SHP77 treated with DMSO at 0.1 percent for 48 hours (cell line): ENCODE measurements at places on chromosomes 4 and X.

DNA sequence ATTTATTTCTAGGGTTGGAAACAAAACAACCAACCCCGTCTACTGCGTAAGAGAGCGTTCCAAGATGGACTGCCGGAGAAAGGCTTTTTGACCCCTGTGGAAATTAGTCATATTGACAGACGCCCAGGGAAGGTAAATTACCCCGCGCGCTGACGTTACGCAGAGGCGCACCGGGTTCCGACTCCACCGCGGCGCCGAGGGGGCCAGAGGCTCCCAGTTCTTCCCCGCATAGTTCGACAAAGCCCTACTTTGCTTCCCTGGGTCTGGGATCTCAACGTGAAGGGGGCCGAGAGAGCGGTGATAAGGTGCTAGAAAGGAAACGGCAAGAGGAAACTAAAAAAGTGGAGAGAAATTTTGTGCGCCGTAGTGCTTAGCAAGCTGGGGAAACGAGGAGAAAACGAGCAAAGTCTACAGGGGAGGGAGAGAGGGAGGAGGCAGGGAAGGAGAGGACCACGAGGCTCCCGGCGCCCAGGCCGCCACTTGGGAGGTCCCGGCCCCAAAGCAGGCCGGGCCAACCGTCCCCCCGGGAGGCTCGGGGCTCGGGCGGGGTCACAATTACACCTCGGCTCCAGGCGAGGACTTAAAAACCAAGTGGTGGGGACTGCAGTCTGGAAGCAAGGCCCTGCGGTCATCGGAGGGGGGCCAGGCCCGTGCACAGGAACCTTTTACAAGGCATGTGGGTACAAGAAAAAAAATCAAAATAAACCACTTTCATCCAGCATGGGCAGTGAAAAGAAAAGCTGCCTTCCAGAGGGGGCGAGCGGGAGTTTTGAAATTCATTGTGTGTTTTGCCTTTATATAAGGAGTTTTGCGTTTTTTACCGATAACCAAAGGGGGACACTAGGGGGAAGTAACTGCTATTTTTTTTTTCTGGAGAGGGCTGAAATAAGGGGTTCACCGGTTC, 13.2 kb downstream of the HAND2 start:
- DNase-seq = no peak

GRCh38 chr4:26127851-26128337, 192.9 kb upstream of the RBPJ start:
- no peak for DNase-seq

- DNase-seq = no peak
Observed at GRCh38 chrX:4550018-4550417, 836.6 kb upstream of the PRKX start.

DNA sequence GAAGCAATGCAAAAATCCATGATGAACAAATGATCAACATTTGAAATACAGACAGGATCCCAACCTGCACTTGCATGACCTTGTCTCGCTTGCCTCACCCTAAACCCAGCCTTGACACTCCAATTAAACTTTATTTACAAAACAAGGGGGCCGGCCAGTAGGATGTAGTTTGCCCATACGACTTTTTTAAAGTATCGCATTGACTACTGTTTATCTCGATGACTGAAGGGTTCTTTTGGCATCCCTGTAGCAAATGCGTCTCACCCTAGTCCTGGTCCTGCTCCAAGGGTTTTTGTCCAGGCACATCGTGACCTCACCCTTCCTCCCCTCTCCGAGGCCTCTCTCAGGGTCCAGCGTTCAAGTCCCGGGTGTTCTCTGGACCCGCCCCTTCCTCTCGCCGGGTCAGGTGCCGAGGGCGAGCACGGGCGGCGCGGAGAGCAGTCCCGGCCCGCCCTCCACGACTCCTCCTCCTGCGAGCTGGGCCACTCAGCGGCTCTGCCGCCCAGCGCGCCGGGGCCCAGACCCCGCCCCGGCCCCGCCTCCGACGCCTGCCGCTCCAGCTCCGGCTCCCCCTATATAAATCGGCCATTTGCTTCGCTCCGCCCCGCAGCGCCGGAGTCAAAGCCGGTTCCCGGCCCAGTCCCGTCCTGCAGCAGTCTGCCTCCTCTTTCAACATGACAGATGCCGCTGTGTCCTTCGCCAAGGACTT, at the start of gene SLC25A5:
SLC25A5 (plus strand) TSS at position 603 of the 709 bp plus-strand sequence; CDS start at position 675, 72 bp downstream.
- DNase-seq = peak; percentile 40

GRCh38 chrX:13110433-13111324, 66.3 kb upstream of the FAM9C start:
- no peak for DNase-seq

GRCh38 chrX:129007631-129008030, 515.7 kb downstream of the SMARCA1 start:
- DNase-seq = no peak

GRCh38 chr4:30718021-30718542, 2.1 kb upstream of the PCDH7 start:
- no peak for DNase-seq

DNA sequence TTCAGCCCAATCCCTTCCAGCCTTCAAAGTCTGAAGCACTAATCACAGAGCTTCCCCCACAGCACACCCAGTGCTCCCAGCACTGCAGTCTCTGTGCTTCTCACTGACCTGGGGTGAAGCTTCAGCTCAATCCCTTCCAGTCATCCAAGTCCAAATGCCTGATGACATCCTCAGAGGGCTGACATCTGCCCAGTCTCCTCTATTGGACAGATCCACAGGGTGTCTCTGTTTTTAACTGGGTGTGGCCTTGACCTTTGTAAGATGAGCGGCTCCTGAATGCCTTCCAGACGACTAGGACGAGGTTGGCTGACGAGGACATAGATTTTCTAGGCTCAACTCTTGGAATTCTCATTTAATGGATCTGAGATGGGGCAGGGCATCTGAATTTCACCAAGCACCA, 7.6 kb upstream of the SLC2A9 start:
- no peak for DNase-seq

GRCh38 chr4:61401771-61402170, 201.6 kb downstream of the ADGRL3 start:
- peak; percentile 58 for DNase-seq

DNA sequence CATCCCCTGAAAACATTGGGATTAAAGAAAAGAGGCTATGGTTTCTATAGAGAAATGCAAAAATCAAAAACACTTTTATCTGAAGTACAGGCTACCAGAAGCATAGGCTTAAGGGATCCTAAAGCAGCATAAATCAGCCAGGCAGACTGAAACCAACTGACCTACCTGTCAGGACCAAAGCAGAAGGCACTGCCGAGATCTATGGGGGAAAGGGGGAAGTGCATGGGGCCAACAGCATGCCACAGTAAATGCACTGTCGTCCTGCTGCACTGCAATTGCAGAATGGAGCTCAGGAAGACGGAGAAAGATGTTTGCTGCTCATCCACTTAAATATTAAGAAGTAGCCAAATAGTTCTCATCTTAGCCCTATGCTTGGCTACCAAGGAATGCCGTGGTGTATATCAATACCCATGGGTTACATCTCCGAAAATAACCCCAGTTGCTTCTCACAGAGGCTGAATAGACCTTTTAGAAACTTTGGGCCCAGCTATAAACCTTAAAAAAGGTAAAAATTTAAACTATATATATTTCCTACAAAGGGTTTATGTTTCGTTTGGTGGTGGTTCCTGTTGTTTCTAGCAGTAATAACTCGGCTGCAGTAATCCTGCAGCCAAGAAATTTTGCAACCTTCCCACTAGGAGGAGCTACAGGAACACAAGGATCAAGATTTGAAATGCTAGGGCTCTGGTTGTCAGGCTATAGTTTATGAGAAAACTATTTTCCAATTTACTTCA, 312.2 kb upstream of the DIAPH2 start:
- DNase-seq = no peak

GRCh38 chrX:96211953-96212352, 472.7 kb upstream of the DIAPH2 start:
- no peak for DNase-seq

GRCh38 chr4:10015140-10015753, 6.0 kb downstream of the SLC2A9 start:
- DNase-seq = no peak

DNA sequence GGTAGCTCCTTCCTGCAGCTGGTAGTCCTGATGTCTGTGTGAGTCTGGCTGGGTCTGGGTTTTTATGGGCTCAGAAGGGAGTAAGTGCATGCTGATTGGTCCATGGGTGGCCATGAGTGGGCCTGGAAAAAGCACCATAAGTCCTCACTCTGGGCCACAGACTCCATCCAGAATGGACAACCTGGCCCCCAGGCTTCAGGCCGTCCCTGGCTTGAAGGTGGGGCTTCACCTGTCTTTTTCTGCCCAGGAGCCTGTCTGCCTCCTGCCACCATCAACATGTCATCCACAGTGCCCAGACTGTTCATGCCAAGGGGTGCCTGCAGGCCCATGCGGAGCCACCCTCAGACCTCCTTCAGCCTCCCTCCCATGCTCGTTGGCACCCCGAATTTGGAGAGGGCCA, 620.0 kb downstream of the RAPGEF2 start:
- no peak for DNase-seq

DNA sequence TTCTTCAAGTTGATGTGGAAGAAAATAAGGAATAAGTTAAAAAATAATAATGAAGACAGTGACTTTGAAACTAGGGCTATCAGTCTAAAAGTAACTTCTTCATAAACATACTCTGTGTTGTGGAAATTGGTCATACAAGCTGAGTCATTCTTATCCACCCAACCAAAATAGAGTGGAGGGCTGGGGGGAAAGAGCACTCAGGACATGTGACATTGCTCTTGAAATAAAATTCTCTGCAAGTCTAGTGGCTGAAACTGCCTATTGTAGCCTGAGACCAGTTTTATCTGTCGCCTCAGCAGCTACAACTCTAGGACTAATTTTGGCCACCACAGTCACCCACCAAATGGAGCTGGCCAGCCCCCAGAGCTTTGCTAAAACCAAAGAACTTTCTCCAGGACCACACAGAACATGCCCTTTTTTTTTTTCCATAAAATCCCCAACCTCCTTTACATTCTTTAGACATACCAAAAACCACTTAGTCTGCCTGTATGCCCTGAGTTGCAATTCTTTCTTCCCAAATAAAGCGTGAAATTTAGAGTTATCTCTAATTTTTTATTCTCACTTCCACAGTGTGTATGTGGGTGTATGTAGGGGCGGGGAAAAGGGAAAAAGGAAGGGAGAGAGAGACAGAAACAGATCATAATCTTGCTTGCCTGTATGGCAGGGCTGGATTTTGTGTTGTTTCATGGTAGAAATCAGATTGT, 23.0 kb upstream of the SLC25A4 start:
- no peak for DNase-seq

DNA sequence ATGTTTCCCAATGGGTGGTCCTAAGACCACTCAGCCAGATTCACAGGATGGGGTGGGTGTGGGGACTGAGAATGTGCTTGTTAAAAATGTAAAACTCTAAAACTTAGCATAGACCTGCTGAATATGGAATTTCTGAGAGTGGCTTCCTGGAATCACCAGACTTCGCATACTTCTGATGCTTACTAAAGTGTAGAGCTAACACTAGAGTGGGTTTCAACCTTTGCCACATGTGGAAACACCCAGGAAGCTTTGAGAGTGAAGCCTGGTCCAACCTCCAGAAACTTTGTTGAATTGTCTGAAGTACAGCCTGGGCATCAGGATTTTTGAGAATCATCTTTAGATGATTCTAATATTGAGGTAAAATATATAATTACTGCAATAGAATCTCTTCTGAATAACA, 167.8 kb upstream of the EDNRA start:
- DNase-seq = no peak

DNA sequence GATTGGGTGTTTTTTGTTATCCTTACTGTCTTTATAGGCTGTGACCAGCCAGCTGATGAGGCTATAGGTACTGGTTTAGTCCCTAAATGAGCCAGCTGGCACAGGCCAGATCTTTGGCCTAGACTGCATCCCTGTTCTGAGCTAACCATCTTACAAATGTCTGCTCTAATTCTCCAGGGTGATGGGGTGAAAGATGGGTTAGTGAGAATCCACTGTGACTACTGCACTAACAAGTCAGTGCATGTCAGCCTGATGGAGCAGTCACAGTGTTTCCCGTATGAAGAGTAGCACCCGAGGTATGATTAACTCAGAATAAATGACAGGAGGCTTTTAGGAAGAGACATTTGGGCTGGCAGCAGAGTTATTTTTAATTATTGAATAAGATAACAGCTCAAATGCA, 181.0 kb downstream of the DCTD start:
- no peak for DNase-seq

GRCh38 chr4:74675673-74676279, 118.5 kb downstream of the BTC start:
- DNase-seq = peak; percentile 19
